Testis (tissue), 5 donors: ENCODE measurements at places on chromosomes 16 and 17.

DNA sequence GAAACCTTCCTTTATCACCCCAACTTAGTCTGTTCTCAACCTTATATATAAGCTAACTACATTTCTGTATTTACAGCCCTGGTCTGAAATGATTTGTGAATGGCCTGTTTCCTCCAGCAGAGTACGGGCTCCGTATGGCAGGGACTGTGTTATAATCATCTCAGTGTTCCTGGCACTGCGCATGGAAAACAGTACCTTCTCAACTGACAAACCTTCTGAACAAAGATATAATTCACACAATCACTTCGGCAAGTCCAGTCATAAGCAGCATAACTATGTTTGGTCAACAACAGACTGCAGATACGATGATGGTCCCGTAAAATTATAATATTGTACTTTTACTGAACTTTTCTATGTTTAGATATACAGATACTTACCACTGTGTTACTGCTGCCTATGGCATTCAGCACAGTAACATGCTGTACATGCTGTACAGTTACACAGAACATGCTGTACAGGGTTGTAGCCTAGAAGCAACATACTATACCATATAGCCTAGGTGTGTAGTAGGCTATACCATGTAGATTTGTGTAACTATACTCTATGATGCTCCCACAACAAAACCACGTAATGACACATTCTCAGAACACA is 30.0 kb downstream of the ANKFY1 start:
- no peak overlapping the region for H3K4me3 ChIP-seq
- H3K4me1 ChIP-seq, result peaks cover 3% of the 10 kb centered on the region
- DNase-seq, result no peak
- no peaks in the 10 kb centered on the region for H3K36me3 ChIP-seq

DNA sequence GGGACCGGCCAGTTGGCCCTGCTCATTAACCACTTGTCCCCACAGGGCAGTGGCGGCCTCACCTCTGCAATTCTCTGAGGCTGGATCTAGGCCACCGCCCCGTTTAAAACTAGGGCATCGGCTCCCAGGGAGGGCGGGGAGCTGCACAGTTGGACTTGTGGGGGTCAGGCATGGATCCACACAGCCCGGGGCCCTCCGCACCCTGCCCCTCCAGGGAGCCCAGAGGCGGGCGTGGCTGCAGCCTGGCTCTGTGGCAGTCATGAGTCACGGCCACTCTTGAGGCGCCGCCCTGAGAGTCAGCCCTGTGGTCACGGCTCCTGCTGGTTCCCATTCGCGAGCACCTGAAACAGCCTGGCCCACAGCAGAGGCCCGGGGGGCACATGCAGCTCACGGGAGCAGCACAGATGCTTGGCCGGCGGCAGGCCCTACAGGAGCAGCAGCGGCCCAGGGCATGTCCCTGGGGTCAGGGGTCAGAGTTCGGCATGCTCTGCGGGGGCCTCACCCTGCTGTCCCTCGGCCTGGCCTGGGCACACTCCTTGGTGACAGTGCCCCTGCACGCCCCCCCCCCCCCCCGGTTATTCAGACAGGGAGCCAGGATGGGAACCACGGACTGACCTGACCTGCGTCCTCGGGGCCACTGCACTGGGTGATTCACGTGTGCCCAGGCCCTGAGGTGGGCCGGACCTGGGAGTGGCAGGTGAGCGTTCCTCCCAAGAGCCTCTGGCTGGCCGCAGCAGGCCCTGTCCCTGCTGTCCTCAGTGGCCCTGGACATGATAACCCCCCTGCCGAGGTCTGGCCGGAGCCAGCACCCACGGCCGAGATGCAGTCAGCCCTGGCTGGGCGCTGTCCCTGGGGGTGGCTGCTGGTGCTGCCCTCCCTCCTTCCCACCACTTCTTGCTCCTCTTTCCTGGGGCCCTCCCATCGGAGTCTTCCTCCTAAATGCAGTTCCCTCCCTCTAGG is 8.2 kb downstream of the CAPN15 start:
- H3K27me3 ChIP-seq, result no peaks in the 10 kb centered on the region
- no peaks in the 10 kb centered on the region for H3K36me3 ChIP-seq
- no peak for DNase-seq
- H3K4me1 ChIP-seq, result peaks cover 16% of the 10 kb centered on the region

- peaks cover 21% of the 10 kb centered on the region for H3K4me1 ChIP-seq
- no peaks in the 10 kb centered on the region for H3K36me3 ChIP-seq
- H3K27ac ChIP-seq, result no peak overlapping the region
- H3K4me3 ChIP-seq, result no peak overlapping the region
- DNase-seq, result no peak
Measured at GRCh38 chr16:11800382-11800718, 3.3 kb upstream of the ZC3H7A start.

DNA sequence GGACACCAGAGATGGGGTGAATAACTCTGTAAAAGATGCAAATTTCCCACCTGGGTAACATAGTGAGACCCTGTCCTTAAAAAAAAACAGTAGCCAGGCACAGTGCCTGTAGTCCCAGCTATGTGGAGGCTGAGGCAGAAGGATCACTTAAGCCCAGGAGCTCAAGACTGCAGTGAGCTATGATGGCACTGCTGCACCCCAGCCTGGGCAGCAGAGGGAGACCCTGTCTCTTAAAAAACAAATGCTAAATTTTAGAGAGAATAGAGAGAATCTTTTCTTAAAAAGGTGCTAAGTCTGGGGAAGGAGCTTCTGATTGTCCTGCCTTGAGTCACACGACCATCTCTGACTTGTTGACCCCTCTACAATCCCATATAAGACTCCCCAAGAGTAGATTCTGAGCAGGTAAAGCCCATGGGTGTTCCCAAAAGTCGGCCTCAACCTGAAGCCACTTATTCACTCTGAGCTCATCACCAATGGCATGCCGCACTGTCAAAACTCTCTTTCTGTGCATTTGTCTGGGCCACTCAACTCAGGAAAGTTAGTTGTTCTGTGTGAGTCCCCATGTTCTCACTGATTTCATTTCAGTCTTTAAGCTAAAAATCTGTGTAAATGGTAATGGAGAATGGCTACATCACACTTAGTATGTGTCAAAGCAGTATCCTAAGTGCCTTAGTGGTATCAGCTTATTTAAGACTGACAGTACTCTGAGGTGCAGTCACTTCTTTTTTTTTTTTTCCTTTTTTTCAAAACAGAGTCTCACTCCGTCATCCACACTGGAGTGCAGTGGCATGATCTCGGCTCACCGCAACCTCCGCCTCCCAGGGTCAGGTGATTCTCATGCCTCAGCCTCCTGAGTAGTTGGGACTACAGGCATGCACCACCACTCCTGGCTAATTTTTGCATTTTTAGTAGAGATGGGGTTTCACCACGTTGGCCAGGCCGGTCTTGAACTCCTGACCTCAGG is 41.6 kb downstream of the PRKCB start:
- H3K4me3 ChIP-seq, result no peak overlapping the region
- H3K27me3 ChIP-seq, result no peaks in the 10 kb centered on the region
- no peaks in the 10 kb centered on the region for H3K36me3 ChIP-seq
- no peaks in the 10 kb centered on the region for H3K4me1 ChIP-seq
- no peak overlapping the region for H3K27ac ChIP-seq

DNA sequence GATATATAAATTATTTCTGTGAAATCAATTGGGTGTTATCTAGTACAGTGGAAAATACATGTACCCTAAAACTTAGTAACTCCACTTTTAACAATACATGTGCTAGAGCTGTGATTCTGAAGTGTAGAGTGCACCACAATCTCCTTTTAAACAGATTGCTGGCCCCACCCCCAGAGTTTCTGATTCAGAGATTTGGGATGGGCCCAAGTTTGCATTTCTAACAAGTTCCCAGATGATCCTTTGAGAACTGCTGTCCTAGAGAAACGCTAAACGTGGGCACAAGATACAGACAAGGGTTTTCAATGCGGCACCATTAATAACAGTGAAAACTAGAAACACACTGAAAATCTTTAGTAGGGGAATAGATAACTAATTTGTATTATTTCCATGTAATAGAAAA is 49.2 kb downstream of the NXPH3 start:
- no peaks in the 10 kb centered on the region for H3K36me3 ChIP-seq
- no peak for DNase-seq
- H3K27me3 ChIP-seq, result no peaks in the 10 kb centered on the region
- peaks cover 2% of the 10 kb centered on the region for H3K4me1 ChIP-seq
